NCI-H1436 treated with DMSO at 0.1 percent for 48 hours (cell line): ENCODE measurements at places on chromosomes 2 and 18.

DNA sequence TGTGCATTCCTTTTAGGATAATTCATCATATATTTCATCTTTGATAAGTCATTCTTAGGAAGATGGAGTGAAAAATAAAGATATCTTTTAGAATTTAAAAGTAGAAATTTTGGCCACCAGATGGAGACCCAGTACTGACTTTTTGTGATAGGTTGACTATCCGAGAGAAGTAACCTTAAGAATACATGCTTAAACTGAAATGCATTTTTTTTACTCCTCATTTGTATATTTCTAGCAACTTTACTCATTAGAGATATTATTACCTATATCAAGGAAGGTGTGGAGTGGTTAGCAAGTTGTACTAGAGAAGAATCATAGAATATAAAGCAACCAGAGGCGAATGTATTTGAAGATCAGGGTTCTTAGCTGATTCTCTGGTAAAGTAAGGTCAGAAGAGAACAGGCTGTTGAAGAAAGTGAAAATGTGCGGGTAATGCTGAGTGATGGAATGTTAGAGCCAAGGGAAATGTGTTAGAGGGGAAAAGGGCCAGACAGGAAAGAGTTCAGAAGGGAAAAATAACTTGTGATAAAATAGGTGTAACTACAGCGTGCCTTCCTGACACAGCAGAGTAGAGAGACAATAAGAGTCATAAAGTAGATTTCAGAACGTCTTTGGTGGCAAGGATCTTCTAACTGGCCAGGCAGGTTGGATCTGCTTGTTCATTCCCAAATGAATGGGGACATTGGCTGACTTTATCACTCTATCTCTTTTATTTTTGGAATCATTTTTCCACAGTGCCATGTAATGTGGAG is 52.3 kb downstream of the TDRD15 start:
- no peak for DNase-seq

DNA sequence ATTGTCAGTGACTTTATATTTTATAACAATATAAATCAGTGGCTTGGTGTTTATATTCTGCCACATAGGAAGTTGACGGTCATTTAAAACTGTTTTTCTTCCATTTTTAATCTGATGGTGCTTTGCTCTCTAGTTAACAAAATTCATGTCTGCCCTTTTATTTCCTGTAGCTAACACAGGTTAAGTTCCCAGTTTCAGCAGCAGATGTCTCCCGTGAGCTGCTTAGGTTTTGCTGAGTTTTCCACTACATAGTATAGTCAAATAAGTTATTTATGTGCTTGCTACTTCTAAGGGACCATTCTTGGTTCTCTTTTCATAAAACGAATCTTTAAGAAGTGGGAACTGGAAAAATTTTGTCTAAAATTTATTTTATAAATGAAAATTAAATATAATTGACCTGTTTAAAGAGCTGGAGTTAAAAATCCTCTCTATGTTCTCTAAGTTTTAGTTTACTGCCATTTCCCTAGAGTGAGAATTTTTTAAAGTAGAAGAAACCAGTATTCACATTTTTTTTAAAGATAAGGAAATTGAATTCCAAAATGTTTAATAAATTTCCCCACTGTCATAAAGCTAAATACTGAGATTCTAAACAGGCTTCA is 20.6 kb downstream of the HTR2B start:
- DNase-seq: peak; percentile 5

DNA sequence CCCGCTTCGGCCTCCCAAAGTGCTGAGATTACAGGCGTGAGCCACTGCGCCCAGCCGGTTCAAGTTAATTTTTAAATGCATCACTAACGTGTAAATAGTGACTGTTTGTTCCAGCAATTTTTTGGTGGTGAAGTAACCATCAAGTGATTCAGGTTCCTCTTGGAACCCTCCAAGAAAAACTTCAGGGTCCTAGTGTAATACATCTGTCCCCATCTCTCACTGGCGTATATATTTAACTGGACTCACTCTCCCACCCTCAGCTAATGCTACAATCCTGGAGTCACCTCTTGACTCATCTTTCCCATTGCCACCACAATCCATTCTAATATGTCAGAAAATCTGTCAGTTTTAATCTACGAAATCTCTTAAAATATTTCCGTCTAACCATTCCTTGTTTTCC is 10.3 kb downstream of the SULT1C4 start:
- no peak for DNase-seq

- DNase-seq: no peak
These were observed 76.4 kb downstream of the SKA1 start for GRCh38 chr18:50451100-50451842.

DNA sequence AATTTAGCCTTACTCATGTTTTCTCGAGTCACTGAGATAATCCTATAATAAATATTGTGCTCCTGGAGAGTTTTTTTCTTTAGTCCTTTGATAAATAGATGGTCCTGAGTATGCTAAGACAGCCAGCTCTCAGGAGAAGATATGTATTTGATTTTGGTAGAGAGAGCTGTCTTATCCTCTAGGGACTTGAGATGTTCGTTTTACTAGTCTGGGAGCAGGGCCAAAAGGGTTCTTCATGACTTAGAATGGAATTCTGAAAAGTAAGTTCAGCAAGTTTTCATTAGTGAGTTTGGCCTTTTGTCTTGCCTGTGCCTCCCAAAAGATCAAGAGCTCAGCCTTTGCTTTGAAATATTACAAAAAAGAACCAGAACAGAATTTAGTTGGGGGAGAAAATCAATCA is 246.7 kb downstream of the BABAM2 start:
- no peak for DNase-seq

DNA sequence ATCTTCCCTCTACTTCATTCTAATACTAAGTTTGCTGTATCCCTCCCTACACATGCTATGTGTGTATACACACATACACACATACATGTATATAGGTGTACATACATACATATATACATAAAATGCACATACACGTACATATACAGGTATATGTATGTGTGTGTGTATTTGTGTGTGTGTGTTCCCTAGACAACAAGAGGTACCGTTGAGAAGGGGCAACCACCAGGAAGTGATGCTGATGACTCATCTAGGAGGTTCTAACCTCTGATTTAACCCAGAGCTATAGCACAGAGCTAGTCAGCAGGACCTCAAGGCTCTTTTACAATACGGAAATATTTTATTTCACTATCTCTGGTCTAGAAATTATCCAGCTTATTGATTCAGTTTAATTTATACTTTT is 139.2 kb downstream of the LAMA3 start:
- no peak for DNase-seq

DNA sequence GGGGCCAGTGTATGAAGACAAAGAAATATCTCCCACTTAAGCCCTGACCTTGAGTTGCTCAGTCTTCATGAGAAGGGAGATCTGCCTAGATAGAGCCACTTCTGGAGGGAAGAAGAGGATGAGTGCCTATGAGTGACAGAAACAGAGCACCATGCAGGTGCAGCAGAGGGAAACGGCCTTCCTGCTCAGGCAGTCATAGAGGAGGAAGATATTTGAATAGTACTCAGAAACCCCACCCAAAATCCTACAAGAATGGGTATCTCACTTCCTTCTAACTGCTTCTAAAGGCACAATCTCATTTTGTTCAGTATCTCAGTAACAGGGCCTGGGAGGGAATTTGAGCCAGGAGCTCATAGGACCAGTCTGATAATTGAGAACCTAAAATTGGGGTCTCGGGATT is 339.3 kb downstream of the ALK start:
- no peak for DNase-seq

DNA sequence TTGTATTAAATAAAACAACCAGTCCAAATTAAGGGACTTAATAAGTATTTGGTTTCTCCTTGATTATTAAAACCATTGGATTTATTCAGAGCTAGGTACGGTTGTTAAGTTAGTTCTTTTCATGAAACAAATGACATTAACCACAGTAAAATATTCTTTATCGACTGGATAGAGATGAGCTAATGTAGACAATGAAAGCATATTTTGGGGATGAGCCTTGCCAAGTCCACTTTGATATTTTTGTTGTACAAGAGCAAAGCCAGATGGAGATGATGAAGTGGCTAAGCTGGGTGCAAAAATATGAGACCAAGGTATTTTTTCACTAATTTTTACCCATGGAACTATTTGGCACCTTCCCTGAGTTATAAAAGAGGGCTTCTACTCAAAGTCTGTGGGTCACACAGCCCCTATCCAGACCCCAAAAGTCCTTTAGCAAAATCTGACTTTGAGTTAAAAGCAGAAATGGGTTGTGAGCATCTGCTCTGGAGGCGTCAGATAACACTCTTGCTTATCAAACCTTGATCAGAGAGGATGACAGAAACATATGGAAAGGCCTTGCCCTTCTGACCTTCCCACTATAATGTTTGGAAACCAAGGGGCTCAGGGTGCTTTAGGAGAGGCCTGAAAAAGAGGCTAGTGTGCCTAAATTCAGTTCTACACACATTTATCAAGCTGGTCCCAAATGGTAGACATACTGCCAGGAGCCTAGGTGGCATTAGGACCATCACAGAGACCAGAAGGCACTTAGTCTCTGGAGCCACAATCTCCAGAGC is 456.8 kb downstream of the MTX2 start:
- DNase-seq: no peak
